ENCODE measurements at places on chromosomes 6 and 20.

DNA sequence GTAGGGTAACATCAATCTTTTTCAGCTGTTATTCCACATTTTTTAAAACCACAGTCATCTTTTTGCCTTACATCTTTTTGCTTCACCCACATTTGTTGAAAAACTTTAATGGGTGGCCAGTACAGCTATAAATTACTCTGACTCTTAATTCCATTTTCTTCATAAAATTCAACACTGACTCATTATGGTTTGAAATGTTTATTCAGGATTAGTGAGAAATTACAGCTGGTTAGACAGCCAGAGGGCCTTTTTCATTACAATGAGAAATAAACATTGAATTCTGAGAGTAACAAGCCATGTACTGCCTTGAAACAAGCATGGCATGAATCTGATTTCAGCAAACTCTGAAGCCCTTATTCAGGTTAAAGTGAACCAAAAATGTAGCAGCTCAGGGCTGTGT, 19.5 kb downstream of the NDUFAF4 start:
- DNase-seq, result no peak

DNA sequence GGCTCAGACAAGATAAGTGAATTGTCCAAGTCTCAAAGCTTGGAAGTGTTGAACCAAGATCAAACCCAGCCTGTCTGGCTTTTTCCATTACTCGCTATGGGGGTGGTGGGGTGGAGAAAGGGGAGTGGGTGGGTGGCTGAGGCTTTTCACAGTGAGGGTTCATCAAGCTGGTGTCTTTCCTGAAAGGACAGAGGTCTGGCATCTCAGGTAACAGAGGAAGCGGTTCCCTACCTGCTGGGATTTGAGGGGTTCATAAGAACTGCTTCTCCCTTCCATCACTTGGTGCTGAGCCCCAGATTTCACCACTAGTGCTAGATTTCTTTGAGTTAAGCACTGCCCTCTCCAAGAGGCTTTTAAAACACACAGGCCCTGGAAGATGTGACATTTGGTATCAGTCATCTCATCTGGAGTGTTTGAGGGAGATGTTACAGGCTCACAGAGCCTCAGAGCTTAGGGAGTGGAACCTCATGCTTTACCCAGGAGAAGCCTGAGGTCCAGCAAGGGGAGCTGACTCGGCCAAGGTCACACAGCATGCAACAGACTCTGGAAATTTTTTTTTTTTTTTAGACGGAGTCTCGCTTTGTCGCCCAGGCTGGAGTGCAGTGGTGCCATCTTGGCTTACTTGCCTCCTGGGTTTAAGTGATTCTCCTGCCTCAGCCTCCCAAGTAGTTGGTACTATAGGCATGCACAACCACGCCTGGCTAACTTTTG, 6.0 kb upstream of the VEGFA start:
- no peak for DNase-seq

DNA sequence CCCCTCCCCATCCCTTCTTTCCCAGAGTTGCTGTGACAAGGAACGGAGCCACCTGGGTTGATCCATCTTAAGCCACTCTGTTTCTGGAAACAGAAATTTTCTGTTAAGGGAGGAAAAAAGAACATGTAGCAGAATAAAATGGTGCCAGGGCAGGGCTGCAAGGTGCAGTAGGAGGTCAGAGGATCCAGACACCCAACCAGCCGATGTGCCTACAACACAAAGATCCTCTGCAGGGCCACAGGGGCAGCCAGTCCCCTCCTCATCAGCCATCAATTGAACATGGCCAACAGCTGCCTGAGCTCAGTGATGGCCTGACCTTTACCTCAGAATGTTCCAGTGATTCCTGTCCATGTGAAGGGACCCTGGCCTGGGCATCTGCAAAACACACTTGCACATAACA, 11.9 kb downstream of the MDFI start:
- DNase-seq, result no peak

DNA sequence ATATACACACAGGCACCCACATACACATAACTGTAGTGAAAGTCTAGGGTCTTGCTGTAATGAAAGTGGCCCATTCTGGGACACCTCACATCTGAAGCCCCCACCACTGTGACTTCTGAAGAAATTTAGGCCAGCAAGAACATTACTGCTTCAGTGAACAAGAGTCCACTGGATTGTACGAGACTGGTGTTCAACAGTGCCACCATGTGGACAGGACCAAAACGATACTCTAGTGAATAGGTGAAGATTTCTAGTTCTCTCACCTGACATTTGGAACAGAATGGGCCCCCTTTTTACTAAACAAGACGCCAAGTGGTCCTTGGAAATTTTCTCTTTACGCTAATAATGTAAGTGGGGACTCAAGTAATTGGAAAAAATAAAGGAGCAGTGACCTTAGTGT, 156.9 kb downstream of the MAFB start:
- DNase-seq, result no peak

GRCh38 chr20:37363221-37364012, 17.5 kb downstream of the SRC start:
- no peak for DNase-seq

- DNase-seq, result no peak
Measured at GRCh38 chr6:73558624-73559398, 38.0 kb upstream of the EEF1A1 start.

DNA sequence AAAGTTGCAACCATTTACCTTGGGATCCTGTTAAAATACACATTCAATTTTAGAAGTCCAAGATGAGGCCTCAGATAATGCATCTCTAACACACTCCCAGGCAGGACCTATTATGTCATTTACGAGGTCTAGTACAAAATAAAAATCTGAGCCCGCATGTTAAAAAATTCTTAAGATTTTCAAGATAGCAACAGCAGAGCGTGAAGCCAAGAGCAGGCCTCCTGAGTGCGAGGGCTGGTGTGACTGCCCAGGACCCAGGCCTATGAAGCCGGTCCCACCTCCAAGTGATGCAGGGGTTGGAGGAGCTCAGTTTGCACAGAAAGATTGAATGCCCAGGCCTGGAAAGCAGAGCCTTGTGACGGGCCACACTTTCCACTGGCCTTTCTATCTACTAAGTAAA, 211.1 kb upstream of the KCNQ5 start:
- no peak for DNase-seq

GRCh38 chr6:88165844-88166492, at the start of gene CNR1:
Gene CNR1, minus strand, starts transcription at chr6:88166347. Its CDS starts 21,073 bp downstream, at chr6:88145274.
- DNase-seq, result no peak

- no peak for DNase-seq
Measured at GRCh38 chr20:20736303-20736702, 23.9 kb upstream of the RALGAPA2 start.

GRCh38 chr20:15482525-15482924, 1090.7 kb downstream of the KIF16B start:
- DNase-seq, result no peak

- no peak for DNase-seq
Measured at GRCh38 chr20:11492386-11492785, 425.3 kb upstream of the BTBD3 start.

DNA sequence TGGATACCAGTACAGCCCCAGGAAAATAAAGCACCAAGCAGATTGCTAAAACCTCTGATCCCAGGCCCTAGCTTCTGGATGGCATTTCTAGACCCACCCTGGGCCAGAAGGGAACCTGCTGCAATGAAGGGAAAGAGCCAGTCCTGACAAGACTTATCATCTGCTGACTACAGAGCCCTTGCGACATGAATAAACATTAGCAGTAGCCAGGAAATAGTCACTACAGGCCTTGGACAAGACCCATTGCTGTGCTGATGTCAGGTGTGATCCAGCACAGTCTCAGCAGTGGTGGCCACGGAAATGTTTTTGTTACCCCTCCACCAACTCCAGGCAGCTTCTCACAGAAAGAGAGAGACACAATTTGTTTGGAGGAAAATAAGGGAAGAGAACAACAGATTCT, 399.3 kb downstream of the HAO1 start:
- DNase-seq, result no peak

GRCh38 chr6:71047417-71047816, 90.6 kb upstream of the B3GAT2 start:
- no peak for DNase-seq

DNA sequence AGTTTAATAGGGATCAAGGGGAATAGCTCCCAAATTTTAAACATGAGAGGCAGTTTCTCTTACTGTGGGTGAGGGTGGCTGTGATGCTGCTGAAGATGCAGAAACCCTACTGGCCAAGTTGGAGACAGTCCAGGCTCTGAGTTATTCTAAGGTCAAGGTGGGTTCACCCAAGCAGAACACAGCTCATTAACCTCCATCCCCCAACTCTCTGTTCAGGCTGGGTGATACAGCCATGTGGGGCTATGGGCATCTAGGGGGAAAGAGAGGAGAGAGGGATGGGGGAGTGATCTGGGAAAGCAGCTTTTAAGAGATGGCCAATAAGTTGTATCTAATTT, 18.9 kb upstream of the TRAM2 start:
- no peak for DNase-seq

DNA sequence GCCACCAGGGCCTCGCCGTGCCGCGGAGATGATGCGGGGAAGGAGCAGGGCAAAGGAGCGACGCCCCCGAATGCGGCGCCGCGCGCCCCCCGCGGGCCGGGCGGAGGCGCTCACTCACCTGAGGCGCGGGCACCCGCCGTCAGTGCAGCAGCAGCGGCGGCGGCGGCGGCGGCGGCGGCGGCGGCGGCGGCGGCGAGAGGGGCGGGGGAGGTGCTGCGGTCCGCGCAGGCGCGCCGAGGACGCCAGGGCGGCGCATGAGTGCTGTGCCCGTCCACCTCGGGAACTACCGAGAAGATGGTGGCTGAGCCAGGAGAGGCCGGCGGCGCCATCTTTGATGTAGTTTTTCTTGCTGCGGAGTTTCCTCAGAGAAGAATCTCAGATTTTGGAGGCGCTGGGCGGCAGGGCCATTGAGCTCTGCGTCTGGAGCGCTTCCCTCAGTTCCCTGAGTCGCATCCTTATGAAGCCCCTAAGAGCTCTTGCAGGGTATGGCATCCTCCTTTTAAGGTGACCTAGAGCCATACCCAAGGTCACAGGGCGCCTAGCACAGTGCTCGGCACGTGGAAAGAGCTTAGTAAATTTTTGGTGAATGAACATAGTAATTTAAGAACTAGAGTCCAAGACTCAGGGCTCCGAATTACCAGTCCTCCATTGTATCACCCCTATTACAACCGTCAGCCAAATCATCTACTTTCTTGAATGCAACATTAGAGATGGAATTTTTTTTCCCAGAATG, at the start of gene NDRG3:
Gene NDRG3, minus strand, starts transcription at position 164 of the 733 bp plus-strand sequence. CDS start 24,355 bp downstream, outside the sequence.
- peak; percentile 86 for DNase-seq

GRCh38 chr6:120320481-120321162, 971.1 kb upstream of the MAN1A1 start:
- no peak for DNase-seq

GRCh38 chr6:33958526-33959328, 154.9 kb upstream of the MLN start:
- DNase-seq, result no peak

DNA sequence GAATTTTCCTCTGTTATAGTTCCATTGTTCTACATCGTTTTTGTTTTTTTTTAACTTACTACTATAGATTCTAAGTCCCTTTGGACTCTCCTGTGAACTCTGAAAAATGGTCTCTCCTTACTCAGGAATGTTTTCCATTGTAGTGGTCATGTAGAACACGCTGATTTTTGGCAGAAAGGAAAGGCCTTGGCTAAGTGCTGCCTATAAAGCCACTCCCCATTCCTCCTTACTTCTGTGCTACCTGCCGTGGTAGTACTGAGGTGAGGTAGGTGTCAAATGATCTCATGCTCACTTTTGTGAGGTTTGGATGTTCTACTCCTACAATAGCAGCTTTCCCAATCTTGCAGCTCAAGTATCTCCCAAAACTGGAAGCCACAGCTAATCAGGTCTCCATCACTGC, 270.7 kb downstream of the SLC35F1 start:
- DNase-seq, result no peak

- no peak for DNase-seq
Measured at GRCh38 chr6:118784641-118785164, 109.2 kb upstream of the ASF1A start.

GRCh38 chr20:2654831-2655230, 2.4 kb downstream of the NOP56 start:
- no peak for DNase-seq

- DNase-seq, result no peak
Measured at GRCh38 chr6:145863366-145863765, 48.8 kb upstream of the FBXO30 start.

GRCh38 chr6:10389739-10390494, 25.0 kb downstream of the TFAP2A start:
- no peak for DNase-seq

GRCh38 chr6:67680297-67680932, 954.7 kb upstream of the ADGRB3 start:
- no peak for DNase-seq

GRCh38 chr6:11317885-11318771, 85.7 kb upstream of the NEDD9 start:
- DNase-seq, result peak; percentile 63

GRCh38 chr6:36076178-36077063, 48.8 kb downstream of the MAPK14 start:
- DNase-seq, result no peak

- DNase-seq, result no peak
Measured at GRCh38 chr6:89596484-89596883, 42.1 kb downstream of the LYRM2 start.

GRCh38 chr6:107618672-107619071, 128.8 kb downstream of the SOBP start:
- DNase-seq, result peak; percentile 8

- DNase-seq, result no peak
Measured at GRCh38 chr20:63091901-63092659, 85.3 kb upstream of the BHLHE23 start.

- no peak for DNase-seq
Measured at GRCh38 chr20:63589261-63590217, 15.5 kb upstream of the HELZ2 start.

Data from stimulated activated CD4-positive, alpha-beta T cell treated with anti-CD3 and anti-CD28 coated beads, Interleukin-12 subunit alpha, Interleukin-12 subunit beta, amount 100 ng/mL, for 4 hours (primary cell).